ENCODE measurements at places on chromosomes 3 and 15.
A peak's percentile ranks its signal among the peaks of the same experiment; 100 is the strongest.

DNA sequence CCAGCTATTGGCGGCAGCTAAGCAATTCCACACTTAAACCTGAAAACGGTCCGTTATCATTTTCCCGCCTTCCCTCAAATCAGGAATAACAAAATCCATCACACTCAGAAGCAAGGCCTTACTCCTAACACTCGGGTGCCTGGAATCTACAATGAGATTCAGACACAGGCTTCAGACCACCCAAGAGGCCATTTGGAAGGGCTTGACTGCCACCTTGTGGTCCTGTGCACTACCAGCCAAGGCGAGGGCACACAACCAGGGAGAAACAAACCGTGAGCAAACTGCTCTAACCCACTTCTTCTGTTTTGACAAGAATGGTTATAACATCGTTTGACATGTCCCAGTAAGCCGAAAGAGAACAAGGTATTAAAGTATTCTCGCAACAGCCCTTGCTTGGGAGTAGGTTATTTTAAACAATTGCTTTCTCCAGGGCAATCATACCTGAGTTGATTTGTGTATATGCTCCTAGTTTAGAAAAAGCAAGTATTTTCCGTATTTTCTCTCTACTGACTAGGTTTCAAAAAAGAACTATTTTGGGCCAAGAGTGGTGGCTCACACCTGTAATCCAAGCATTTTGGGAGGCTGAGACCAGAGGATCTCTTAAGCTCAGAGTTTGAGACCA, 40.1 kb upstream of the TAFA4 start:
- ATAC-seq, result peak; percentile 67

- ATAC-seq, result no peak
Measured at GRCh38 chr3:8279476-8279875, 222.1 kb upstream of the LMCD1 start.

- ATAC-seq, result no peak
Measured at GRCh38 chr3:30170681-30171438, 435.5 kb upstream of the TGFBR2 start.

- ATAC-seq, result no peak
Measured at GRCh38 chr3:138942861-138943623, 3.9 kb downstream of the FOXL2 start.

DNA sequence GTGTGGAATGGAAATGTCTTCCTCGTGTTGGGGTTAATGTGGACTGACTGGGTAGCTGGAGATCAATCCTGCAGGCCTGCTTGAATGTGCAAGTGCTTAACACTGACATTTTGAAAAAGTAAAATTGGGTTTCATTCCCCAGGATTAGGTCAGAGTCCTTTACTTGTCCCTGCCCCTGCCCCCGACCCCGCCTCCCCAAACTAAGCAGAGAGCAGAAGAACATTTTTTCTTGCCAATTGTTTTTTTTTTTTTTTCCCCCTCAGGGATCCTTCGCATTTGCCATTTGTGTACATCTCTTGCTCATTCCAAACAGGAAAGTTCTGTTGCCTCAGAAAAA, 147.0 kb upstream of the NR2F2 start:
- ATAC-seq, result no peak

- ATAC-seq, result peak; percentile 24
Measured at GRCh38 chr15:70762469-70763119, 764 bp downstream of the UACA start.

DNA sequence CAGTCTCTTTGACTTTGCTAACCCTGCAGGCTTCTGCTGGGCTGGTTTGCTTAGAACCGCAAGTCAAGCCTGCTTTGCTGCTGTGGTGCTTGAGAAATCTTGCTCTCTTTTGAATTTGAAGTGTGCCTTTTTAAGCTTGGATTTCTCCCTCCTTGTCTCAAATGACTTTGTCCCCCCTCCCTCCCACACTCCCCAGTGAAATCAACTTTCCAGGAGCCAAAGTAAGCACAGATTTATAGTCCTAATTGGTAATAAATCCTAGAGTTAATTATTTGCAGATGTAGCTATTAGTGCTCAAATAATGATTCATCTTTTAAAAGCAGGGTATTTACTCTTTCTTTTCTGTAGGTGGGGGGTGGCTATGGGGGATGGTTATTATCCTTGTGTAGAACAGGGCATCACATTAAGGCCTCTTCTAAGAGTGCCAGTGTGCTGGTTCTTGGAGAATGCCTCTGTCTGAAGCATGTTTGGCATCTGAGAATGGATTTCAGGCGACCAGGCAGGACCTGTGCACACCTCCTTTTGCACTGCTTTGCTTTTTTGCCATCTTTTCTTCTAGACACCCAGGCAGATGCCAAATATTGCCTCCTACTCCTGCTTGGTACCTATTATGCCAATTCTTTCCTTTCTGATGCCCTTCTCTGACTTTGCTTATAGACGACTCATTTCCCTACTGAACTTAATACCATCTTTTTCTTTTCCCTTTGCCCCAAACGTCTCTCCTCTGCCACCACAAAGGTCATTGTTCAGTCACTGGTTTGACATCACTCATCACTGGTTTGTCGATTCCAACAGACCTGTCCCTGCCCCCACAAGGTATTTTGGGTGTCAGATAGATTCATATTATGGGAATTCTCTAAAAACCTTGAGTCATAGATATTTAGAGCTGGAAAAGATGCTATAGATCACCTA, 50.7 kb downstream of the CLDN11 start:
- no peak for ATAC-seq

DNA sequence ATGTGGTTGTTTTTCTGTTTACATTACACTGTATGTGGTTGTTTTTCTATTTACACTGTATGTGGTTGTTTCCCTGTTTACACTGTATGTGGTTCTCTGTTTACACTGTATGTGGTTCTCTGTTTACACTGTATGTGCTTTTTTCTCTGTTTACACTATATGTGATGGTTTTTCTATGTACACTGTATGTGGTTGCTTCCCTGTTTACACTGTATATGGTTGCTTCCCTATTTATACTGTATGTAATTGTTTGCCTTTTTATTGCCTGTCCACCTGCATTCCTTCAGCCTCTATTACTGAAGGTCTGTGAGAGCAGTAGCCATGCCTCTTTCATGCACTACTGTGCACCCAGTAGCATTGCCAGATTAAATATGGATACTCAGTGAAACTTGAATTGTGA, 94.3 kb downstream of the MITF start:
- ATAC-seq, result no peak

DNA sequence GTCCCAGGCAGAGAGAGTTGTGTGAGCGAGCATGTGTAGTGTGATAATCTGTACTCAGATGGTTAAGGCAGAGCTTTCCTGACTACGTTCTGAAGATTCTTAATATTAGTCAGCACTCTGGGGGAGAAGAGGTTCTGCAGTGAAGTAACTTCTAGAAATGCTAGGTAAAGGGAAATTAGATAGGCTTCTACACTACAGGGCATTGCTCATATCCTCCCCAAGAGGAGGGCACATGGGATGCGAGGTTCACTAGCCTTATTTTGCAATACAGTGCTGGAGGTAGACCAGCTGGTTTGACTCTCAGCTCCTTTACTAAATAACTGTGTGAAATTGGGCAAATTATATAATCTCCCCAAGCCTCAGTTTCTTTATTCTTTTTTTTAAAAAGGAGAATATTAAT, 300.3 kb upstream of the PDZRN3 start:
- no peak for ATAC-seq

GRCh38 chr15:29106551-29107290, 162.9 kb downstream of the NSMCE3 start:
- ATAC-seq, result no peak

DNA sequence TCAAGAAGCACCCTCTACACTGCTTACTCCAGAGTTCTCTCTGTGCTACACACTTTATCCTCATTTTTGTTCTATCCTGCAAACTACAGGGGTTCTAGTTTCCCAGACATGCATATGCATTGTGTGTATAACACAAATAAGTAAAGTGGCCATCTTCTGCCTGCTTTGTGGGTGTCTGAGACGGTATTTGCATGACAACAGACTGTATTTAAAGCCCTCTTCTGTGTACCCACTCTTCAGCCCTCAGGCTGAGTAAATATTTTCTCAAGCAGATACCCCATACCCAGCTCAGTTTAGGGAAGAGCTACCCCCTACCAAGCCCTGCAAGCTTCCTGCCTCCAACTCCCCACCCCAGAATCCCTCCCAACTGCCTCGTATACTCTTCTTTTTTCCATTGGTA, 31.7 kb downstream of the SYNPR start:
- ATAC-seq, result no peak

- no peak for ATAC-seq
Measured at GRCh38 chr3:55947406-55947805, 460.3 kb upstream of the WNT5A start.

GRCh38 chr15:43792761-43793476, 799 bp downstream of the SERF2 start:
- no peak for ATAC-seq

GRCh38 chr3:18211116-18211515, 214.0 kb downstream of the SATB1 start:
- ATAC-seq, result no peak

GRCh38 chr15:39273717-39274411, 307.0 kb upstream of the THBS1 start:
- no peak for ATAC-seq

DNA sequence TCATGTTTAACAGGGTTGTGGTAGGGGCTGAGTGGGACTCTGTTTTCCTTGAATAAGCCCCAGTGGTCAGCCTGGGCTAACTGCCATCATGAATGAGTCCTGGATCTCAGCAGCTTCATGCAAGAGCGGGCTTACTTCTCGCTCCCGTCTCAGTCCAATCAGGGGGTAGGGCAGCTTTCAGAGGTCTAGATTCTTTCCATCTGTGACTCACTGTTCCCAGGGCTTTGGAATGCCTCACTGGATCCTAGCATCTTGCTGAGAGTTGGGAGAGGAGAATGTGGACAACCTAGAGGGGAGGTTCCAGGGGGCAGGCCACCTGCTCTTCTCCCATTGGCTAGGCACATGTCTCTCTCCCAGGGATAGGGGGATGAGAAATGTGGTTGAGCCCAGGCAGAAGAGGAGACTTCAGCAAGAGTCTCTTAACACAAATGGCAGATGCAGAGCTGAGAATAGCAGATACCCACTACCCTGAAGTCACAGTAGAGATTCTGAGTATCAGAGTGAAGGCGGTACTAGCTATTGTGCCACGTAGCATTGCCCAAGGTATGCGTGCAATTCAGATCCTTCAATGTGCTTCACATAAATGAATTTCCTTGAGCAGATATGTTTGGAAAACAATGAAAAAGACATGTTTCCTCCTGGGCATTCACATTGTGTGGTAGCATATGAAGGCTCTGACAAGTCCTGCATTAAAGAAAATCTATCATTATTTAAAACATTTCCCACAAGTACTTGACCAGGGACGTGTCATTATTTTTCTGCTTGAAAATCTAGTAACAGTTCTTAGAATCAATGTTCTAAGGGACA, 257.7 kb upstream of the PROK2 start:
- peak; percentile 45 for ATAC-seq

GRCh38 chr3:170154569-170155143, 26.9 kb downstream of the PHC3 start:
- ATAC-seq, result no peak

- ATAC-seq, result no peak
Measured at GRCh38 chr3:195769551-195769950, 42.2 kb downstream of the MUC4 start.

DNA sequence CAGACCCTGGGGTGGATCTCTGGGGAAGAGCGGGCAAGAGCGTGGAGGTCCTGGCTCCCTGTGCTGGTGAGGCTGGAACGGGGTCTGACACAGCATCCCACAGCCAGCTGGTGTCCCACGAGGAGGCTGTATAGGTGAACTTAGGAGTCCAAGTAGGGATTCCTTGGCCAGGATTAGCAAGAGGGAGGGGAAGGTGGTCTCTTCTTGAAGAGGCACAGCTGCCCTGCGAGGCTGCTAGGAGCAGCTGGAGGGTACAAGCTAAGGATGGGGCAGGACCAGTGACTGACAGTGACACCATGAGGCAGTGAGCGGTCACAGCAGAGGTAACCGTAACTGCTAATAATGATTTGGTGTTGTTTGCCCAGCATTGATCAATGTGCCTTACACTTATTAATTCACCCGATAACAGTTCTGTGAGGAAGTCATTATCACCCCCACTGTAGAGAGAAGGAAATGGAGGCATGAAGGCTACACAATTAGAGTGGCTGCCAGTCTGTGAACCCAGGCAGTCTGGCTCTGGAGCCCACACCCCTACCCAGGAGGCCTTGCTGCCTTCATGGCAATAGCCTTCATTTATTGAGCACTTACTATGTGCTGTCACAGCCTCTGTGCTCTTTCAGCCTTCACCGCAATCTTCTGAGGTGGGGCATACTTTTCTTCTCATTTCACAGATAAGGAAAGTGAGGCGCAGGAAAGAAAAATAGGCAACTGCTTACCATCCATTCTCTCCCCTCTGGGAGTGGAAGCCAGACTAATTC, 59.4 kb downstream of the TMEM44 start:
- no peak for ATAC-seq

- no peak for ATAC-seq
Measured at GRCh38 chr3:109943181-109943580, 605.8 kb upstream of the DPPA4 start.

GRCh38 chr3:195238081-195238571, 32.8 kb downstream of the XXYLT1 start:
- ATAC-seq, result no peak

DNA sequence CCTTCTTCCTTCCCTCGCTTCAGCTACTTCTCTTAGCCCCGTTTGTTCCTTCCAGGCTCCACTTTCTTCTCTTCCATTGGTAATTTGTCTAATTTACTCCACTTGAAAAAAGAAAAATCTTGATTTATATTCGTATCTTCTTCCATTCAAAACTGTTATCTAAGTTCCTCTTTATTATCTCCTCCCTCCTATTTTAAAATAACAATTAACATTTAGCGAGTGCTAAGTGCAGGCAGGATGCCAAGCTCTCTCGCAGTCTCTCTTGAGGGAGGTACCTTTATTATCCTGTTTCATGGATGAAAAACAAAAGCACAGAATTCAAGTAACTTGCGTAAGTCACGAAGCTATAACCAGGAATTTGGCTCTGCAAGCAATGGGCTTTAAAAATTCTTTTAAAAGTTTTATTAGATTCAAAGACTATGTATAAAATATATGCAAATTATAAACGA, 418.9 kb upstream of the NAALADL2 start:
- peak; percentile 25 for ATAC-seq

DNA sequence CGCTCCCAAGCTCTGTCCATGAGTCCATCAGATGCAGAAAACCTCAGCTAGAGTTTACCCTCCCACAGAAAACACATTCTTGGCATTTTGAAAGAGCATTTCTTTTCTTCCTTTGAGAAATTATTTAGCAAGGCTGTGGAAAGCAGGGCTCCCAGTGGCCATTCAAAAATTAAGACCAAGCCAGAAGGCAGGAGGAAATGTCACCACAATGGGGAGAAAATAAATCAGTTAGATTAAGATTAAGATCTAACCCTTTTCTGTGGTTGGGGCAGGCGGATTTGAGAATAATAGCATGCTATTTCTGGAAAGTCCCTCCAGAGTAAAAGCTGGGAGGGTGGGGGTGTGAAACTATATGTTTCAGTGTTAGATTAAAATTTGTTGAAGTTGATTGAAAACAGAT, 20.2 kb downstream of the LRIG1 start:
- ATAC-seq, result no peak

DNA sequence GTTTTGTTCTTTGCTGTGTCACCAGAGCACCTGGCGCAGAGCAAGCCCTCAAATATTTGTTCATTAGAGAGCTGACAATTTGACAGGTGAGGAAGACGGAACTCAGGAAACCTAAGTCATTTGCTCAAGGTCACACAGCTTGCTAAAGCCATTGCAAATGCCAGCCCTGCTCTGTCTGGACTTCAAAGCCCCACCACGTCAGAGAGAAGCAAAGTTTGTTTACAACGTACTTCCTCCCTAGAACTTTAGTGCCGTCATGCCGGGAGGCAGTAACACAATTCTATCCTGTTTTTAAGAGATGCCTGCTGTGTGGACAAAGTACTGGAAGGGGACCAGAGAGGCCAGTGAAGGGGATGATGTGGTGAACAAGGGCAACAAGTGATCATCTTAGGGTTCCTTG, 216.6 kb upstream of the PRICKLE2 start:
- no peak for ATAC-seq

Data from gastroesophageal sphincter (tissue), 4 donors.